Progenitor cell of endocrine pancreas (in vitro differentiated cells): ENCODE measurements at places on chromosomes 7 and 10.

GRCh38 chr10:77849039-77849664 lies 77.4 kb downstream of the DLG5 start:
- DNase-seq: no peak

GRCh38 chr10:99560277-99561126 lies 27.8 kb downstream of the NKX2-3 start:
- peak; percentile 51 for DNase-seq

DNA sequence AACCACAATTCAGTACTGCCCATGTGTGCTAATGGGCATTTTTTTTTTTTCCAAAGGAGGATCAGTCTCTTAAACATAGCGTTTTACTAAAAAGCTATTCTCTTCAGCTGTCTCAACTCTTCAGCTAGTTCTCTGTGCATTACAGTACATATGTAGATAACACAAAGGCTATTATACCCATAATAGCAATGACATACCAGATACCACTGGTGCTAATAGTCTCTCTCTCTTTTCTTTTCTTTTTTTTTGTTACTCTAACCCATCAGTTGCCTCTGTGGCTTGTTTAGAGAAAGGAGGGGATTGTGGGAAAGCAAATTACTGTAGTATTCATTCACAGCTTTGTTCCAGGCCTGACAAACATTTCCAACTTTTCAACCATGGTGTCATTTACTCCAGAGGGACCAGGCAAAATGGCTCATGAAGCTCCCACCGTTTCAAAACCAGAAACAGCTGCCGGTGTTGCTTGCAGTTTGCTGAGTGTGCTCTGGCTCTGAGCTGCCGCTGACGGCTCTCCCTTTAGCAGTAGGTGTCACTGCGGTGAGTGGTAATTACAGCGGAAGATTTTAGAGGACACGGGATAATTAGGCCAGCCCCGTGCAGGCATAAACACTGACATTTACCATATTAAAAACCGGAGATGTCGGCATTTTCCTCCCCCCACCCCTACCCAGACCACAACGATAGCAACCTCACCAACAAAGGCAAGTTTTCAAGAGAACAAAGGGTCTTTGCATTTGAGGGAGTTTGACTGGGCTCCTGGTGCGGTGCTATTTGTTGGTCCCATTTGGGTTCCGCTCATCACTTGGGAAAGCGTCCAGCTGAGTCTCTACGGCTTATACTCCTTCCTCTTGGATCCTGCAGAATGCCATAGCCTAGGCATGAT lies 1005.5 kb downstream of the KCNMA1 start:
- no peak for DNase-seq

- DNase-seq: no peak
These were observed 67.1 kb downstream of the TMEM130 start for GRCh38 chr7:98802781-98803110.

- no peak for DNase-seq
These were observed 45.2 kb upstream of the ZRANB1 start for GRCh38 chr10:124896751-124897150.

DNA sequence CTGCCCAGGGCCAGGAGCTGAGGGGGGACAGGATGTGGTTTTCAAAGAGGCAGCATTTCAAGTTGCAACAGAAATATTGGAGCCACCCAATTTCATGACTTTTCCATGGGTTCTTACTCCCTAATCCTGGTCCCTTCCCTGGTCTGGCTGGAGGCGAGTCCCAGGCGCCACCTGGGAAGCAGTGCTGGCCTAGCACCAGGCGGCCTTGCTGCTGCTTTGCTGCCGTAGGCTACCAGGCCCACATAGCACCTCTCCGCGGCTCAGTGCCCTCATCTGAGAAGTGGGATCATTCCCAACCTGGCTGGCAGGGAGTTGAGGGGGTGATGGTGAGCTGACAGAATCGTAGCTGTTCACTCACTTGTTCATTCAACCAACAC lies 33.7 kb downstream of the ZMIZ1 start:
- DNase-seq: no peak

DNA sequence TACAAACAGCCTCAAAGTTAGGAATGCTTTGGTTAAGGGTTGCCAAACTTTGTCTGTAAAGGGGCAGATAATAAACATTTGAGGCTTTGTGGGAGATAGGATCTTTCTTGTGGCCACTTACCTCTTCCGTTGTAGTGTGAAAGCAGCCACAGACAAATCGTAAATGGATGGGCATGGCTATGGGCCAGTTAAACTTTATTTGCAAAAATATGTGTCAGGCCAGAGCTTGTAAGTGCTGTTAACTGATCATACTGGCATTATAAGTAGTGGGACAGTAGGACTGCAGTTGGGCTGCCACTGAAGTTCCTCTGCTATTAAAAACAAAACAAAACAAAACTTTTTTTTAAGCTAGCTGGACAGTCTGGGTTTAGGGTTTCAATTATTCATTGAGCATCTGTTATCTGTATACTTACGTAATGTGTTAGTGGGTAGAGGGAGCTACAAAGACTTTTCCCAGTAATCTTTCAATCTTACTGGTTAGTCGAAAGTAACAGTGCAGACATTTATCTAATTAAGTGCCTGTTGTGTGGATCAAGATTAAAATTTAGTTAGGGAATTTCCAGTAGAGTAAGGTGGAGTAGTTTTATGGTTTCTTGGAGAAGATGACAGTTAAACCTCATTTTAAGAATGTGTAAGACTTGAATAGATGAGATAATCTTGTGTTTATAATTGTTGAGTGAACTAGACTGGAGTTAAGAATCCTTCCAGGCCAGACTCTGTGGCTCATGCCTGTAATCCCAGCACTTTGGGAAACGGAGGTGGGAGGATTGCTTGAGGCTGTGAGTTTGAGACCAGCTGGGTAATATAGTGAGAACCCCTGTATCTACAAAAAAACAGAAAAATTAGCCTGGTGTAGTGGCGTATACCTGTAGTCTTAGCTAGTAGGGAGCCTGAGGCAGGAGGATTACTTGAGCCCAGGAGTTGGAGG lies 100.1 kb downstream of the BTRC start:
- DNase-seq: no peak

DNA sequence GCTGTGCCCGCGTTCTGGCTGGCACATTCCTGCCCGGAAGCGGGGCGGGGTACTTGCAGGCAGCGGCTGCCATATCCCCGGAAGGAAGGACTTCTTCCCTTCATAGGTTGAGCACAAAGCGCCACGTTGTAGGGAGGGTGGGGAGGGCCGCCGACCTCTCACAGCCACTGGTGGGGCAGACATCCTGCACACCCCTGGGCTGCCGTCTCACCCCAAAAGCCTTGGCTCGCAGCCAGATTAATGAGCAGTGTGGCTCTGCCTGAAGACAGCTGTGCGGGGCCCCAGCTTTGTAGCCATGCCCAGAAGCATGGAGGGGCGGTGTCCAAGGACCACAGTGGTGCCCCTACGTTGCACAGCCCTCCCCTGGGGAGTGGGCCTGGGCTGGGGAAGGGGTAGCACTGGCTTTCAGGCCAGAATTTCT lies 54.3 kb upstream of the DPYSL4 start:
- no peak for DNase-seq

- no peak for DNase-seq
These were observed 430.9 kb downstream of the ACTR3B start for GRCh38 chr7:153190452-153190851.

GRCh38 chr7:44244282-44244681 lies 43.5 kb downstream of the YKT6 start:
- no peak for DNase-seq

- no peak for DNase-seq
These were observed 81.0 kb downstream of the TMEM270 start for GRCh38 chr7:73941836-73942551.

DNA sequence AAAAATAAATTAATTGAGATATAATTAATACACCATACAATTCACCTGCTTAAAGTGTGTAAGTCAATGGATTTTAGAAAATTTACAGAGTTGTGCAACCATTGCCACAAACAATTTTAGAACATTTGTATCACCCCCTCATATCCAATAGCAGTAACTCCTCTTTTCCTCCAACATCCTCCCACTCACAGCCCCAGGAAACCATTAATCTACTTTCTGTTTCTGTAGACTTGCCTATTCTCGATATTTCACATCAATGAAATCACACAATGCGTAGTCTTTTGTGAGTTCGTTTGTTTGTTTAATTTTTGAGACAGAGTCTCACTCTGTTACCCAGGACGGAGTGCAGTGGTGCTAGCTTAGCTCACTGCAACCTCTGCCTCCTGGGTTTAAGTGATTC lies 13.7 kb upstream of the HERC4 start:
- no peak for DNase-seq

DNA sequence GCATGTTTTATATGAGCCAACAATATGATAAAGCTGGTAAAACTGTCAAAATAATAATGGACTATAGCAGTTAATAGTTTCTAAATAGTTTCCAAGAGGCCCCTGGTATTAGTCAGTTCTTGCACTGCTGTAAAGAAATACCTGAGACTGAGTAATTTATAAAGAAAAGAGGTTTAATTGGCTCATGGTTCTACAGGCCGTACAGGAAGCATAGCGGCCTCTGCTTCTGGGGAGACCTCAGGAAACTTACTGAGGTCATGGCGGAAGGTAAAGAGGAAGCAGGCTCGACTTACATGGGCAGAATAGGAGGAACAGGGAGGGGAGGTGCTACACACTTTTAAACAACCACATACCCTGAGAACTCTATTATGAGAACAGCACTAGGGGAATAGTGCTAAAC lies 104.6 kb downstream of the PPP1R9A start:
- DNase-seq: no peak

GRCh38 chr7:20834656-20835055 lies 48.0 kb upstream of the SP8 start:
- DNase-seq: no peak

GRCh38 chr10:7264313-7264756 lies 146.5 kb downstream of the SFMBT2 start:
- DNase-seq: no peak

- DNase-seq: no peak
These were observed 691 bp upstream of the PPA1 start for GRCh38 chr10:70233939-70234300.

GRCh38 chr10:130820880-130821482 lies 490.5 kb downstream of the TCERG1L start:
- DNase-seq: no peak

GRCh38 chr7:6705959-6706665 lies 635 bp downstream of the ZNF12 start:
- DNase-seq: peak; percentile 13

DNA sequence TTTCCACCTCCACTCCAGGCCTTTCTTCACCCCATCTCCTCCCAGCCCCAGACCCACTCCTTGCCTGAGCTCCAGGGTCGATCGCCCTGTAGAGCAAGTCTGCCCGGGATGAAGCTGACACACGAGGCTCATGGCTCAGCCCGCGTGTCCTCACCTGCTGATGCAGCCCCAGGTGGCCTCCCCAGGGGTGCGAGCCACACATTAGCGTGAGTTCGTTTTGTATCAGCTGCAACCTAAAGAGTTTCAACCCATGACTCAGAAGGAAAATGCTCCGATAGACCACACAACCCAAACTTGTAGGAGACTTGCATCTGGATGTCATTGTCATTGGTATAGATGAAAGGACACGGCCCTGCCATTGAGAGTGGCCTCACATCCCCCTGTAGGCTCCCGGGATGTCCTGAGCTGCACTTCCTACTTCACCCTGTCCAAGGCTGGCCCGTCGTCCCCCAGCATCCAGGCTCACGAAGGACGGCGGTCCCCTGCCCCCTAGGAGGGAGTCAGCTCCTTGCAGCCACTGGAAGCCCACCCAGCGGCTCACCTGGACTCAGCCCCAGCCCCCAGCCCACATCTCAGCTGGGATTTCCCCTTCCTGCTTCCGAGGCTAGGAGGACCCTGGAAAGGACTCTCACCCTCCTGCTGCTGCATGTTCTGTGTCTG lies 97.7 kb downstream of the HTR5A start:
- DNase-seq: no peak

- no peak for DNase-seq
These were observed 287.3 kb upstream of the LRRN3 start for GRCh38 chr7:110803602-110804143.

GRCh38 chr10:133277993-133278576 lies 1.4 kb upstream of the ADAM8 start:
- no peak for DNase-seq

- DNase-seq: no peak
These were observed 42.6 kb downstream of the TMEM130 start for GRCh38 chr7:98827258-98827657.

DNA sequence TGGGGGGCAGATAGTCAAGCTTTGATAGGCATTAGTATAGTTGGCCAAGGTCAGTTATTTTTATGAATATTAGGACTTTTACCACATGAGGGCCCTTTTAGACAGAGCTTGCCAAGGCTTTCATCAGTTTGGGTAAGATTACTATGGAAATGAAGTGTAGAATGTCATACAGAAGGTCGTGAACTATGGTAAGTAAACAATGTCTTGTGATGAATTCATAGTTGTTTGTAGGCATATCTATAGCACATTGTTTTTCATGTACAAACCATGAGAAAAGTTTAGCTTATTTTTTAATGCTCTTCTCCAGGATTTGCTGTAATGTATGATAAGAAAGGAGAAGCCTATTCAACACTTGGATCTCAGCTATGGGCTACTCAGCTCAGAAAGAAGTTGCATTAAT lies 4.3 kb downstream of the OR2A2 start:
- DNase-seq: no peak

GRCh38 chr7:46424934-46425333 lies 503.9 kb upstream of the IGFBP3 start:
- DNase-seq: no peak

DNA sequence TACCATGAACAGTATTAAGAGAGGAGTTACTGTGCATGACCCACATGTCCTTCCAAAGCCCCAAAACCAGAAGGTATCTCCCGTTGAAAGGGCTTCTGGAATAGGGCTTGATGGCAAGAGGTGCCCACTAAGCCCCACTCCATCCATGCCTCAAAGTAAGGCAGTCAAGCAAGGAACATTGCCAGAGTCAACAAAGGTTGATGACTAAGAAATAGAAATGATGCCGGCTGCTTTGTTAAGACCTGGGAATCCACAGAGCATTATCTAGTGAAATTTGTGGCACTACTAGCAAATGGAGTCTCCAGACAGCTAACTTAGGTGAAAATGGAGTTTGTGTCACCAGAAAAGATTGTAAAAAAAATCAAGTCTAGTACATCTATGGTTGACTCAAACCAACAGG lies 6.2 kb downstream of the SFR1 start:
- DNase-seq: no peak

DNA sequence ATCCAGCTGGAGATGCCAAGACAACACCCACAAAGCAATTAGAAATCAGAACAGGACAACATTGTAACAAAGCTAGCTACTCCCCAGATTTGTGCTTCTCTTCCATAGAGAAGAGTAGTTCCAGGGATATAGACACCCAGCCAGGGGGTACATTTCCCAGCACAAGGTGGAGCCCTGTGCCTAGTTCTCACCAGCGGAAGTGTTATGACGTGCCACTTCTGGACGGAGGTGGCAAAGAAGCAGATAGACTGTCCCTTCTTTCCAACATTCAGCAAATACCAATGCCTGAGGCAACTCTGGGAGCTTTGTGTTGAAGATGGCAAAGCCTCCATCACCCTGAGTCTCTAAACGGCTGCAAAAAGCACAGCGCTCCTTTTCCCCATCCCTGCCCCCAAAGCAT lies 23.4 kb upstream of the GSAP start:
- DNase-seq: no peak

GRCh38 chr10:131323025-131323424 lies 11.5 kb upstream of the TCERG1L start:
- no peak for DNase-seq
